Fibroblast of skin of abdomen (primary cell): ENCODE measurements at places on chromosomes 5 and 9.

DNA sequence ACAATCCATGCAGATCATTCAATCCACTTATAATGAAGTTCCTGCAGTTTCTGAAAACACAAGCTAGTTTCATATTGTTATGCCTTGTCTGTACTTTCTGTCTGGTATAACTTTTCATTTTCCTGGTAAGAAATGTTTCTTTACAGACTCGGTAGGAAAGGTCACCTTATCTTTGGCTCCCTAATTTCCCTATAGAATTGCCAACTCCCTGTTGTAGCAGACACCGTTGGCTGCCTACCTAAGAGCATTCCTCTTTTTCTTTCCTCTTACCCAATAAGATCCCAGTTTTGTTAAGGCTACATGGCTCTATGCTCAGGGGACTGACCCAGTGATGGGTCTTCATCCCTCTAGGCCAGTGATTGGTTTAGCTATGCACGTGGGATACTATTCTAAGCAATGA is 6.2 kb upstream of the ARHGEF37 start:
- no peak for DNase-seq

DNA sequence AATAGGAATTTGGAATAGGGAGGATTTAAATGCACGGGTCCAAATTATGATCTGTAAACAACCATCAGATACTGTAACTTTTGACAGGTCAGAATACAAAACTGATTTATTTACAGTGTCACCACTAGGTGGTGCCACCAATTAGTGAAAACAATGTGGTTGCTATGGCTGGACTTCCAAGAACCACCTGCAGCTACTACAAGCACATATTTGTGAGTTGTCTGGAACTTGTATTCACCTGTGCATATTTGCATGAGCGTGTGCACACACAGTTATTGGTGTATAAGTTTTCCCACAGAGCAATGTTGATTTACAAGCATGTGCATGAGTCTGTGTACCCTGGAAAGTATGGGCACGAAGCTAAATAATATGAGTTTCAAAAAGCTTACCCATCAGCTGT is 3.0 kb upstream of the HRCT1 start:
- peak; percentile 51 for DNase-seq

GRCh38 chr5:179876610-179876952 is 18.0 kb upstream of the MRNIP start:
- DNase-seq: no peak

GRCh38 chr5:159786201-159786600 is 130.1 kb upstream of the ADRA1B start:
- no peak for DNase-seq

DNA sequence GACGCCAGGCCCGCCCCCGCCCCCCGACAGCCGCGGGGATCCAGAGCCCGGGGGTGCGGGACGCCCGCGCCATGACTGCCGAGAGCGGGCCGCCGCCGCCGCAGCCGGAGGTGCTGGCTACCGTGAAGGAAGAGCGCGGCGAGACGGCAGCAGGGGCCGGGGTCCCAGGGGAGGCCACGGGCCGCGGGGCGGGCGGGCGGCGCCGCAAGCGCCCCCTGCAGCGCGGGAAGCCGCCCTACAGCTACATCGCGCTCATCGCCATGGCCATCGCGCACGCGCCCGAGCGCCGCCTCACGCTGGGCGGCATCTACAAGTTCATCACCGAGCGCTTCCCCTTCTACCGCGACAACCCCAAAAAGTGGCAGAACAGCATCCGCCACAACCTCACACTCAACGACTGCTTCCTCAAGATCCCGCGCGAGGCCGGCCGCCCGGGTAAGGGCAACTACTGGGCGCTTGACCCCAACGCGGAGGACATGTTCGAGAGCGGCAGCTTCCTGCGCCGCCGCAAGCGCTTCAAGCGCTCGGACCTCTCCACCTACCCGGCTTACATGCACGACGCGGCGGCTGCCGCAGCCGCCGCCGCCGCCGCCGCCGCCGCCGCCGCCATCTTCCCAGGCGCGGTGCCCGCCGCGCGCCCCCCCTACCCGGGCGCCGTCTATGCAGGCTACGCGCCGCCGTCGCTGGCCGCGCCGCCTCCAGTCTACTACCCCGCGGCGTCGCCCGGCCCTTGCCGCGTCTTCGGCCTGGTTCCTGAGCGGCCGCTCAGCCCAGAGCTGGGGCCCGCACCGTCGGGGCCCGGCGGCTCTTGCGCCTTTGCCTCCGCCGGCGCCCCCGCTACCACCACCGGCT is 1.0 kb downstream of the FOXE1 start:
- peak; percentile 26 for DNase-seq

- no peak for DNase-seq
Observed at GRCh38 chr5:133053448-133053847, 1.6 kb downstream of the HSPA4 start.

- DNase-seq: peak; percentile 22
Observed at GRCh38 chr5:124996023-124996763, 249.8 kb upstream of the ZNF608 start.
